Stimulated activated CD4-positive, alpha-beta T cell treated with anti-CD3 and anti-CD28 coated beads, TNF-alpha, amount 100 ng/mL, for 1 hour (primary cell): ENCODE measurements at places on chromosomes 16 and 17.

DNA sequence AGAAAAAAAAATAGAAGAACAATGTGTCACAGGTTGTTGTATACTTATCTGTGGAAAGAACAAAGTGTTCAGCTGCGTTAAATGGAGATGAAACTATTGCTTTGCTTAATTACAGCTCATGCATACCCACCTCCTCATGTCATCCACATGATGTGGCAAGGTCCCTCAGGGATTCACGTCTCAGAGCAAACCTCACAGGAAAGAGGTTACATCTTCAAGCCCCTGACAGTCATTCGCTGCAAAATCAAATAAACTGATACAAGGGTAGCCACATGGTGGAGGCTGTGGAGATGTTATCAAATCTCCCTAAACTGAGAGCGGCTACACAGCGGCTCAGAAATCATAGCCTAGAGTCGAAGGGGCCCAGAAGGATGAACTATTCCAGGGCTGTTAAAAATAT is 21.1 kb downstream of the GINS3 start:
- no peak for DNase-seq

DNA sequence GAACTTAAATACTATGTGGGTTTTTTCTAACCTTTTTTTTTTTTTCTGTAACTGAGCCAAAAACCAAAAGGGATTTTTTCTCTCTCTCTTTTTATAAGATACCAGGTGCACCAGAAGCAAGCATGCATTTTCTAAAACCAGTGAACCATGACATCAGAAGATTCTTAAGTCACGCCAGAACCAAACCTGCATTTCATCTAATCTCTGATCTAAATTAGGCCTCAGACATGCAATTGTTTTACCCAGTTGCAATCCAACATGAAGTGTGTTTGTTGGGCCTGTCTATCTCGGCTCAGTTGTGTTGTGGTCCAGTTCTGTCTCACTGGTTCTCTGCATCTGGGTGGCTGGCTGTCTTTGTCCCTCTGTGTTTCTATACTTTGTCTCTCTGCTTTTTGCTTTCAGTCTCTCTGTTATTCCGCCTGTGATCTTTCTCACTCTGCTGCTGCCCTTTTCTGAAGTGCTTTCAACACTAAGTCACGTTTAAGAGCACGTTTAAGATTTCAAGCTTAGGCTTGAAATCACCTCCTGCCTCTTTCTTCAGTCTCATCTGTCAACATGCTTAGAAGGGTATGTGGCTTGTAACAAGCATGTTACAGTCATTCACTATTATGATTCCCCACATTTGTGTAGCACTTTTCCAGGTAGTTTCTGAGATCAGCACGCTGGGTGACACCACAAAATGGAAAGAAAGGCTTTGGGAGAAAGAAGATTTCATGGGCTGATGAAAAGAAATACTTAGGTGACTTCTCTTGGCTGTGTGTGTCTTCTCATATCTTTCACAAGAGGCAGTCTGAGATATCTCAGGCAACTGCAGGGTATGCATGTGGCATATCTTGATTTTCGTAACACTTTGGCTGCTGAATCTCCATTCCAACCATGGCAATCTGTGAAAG is 488.9 kb downstream of the SHISA9 start:
- no peak for DNase-seq

- no peak for DNase-seq
Observed at GRCh38 chr16:52433643-52434042, 113.3 kb downstream of the TOX3 start.

- no peak for DNase-seq
Observed at GRCh38 chr17:27315322-27315721, 21.4 kb downstream of the WSB1 start.

GRCh38 chr17:35486920-35487732 is 38.6 kb upstream of the SLFN13 start:
- peak; percentile 37 for DNase-seq
